Stimulated activated CD8-positive, alpha-beta memory T cell treated with anti-CD3 and anti-CD28 coated beads, Interleukin-7, amount 100 ng/mL, for 48 hours (primary cell): ENCODE measurements at places on chromosomes 4 and X.

DNA sequence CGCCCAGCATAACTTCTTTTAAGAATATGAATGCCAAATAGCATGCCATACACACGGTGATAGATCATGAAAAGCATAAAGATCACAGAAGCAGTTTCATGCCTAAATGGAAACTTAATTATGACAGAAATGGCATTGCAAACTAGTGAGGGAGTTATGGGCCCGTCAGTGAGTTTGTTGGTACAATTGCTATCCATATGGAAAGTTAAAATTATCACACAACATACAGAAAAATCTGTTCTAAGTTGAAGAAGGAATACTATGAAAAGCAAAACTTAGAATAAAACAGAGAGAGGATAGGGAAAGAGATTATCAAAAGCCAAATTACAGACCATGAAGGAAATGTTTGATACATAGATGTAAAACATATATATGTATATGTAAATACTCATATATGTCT lies 30.2 kb upstream of the RAP1GDS1 start:
- DNase-seq = no peak

- DNase-seq = no peak
Observed at GRCh38 chrX:82087699-82088098, 885.8 kb downstream of the SH3BGRL start.

- DNase-seq = no peak
Observed at GRCh38 chrX:118189628-118190027, 73.0 kb upstream of the KLHL13 start.

DNA sequence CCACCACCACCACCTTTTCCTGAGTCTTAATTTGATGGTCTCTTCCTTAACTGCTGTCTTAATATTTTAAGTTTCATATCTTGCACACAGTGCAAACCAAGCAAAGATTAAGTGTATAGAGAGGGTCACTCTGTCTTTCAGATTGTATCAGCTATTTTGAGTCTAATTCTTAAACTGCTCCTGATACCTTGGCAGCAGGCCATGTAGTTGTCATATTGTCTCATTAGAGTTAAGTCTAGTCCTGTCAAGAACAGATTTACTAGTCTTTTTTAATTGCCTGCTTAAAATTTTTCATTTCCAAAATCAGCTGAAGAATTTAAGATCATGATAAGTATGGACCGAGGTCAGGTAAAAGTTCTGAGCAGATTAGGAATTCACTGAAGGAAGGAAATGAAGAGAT lies 51.5 kb downstream of the FHIP1A start:
- DNase-seq = no peak

GRCh38 chr4:3177905-3178304 lies 71.1 kb upstream of the MSANTD1 start:
- no peak for DNase-seq

DNA sequence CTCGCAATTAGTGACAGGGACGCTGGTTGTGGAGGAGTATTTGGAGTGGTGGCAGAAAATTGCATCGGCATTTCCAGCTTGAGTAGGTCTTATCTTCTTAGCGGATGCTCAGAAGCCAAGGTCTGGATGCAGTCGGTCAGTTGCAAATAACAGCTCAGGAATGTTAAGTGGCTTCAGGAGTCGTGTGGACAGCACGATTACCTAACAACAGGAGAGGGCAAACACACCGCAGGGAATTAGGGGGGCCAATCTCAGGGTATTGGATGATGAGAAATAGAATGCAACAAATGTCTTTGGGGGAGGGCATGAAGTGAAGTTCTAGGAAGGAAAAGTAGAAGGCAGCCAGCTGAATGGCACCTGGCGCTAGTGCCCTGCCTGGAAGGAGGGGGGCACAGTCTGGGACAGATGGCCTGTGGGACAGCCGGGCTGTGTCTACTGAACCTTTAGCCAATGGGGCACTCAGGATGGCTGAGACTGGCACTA lies 11.8 kb downstream of the RASL11B start:
- DNase-seq = no peak

DNA sequence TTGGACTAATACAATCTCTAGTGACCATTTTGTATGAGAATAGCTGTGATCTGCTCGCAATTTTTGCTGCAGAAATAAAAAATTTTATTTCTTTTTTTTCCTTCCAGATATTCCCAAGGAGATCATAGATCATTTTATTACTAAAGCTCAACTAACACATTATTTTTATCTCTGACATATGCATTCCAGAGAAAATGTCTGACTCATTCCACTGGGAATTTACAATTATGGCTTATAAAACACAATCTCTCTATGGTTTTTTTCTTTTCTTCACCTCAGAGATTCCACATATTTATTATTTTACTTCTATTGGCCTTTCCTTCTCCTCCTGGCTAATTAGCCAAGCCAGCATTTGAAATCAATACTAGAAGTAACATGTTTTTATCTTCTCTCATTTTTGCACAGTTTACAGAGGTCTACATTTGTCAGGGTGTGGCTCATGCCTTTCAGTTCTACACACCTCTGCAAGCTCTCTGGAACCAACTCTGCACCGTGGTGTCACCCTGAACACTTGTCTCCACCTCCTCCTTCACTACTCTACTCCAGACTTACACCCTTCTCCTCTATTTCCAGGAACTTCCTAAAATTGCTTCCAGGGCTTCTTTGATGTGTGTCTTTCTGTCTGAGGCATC lies 59.8 kb upstream of the GPM6A start:
- DNase-seq = no peak

GRCh38 chrX:6184900-6185515 lies 43.7 kb downstream of the NLGN4X start:
- DNase-seq = no peak

DNA sequence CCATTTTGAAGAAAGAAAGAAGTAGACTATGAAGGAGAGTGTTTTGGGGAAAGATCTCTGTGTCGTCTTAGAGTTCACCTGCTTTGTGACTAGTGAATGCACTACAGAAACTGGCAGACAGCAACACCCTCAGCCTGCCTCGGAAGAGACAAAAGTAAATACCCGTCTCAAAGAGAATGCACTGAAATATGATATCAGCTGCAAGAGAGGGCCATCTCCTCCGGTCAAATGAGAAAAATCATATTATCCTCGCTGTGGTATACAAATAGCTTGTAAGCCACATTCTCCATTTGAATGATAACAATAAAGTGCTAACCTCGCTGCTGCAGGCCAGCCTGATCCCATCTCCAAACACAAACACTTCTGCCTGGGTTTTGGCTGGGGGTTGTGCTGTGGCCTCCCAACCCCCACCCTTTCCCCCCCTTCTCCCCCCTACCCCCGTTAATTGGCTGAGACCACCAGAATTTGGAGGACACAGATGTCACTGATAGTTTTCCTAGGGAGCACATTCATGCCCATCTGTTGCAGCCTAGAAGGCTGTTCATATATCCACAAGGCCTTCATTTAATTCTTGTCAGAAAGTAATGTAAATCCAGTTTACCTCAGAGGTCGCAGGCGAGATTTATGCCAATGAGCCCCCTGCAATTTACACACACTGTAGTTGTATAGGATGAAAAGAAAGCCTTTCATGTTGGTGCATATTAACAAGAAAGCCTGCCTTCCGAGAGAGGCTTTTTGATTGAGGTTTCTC lies 46.3 kb downstream of the ALPK1 start:
- no peak for DNase-seq

DNA sequence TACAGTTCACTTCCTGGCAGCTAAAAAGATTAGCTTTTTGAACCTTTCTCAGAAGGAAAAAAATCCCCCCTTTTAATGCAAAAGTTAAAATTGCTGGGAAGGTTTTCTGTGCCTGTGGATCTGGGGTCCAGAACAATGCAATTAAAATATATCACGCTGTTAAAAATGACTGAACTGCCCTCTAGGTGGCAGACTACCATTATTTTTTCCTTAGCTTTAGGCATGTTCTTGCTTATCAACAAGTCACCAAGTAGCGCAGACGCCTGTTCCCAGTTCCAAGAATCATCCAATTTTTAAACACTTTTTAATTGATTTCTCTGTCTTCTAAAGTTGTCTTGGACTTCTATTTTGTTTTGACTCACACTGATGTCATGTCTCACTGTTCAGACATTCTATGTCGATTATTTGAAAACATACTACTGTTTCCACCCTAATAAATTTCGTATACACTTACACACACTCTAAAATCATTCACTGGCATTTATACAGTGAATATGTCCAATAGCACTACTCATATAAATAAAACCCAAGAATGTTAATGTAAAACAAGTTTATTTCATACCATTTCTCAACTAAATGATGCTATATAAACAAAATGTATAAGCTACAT lies 661.6 kb downstream of the RAPGEF2 start:
- DNase-seq = no peak

- DNase-seq = no peak
Observed at GRCh38 chrX:47614618-47615017, 5.0 kb downstream of the SYN1 start.

- no peak for DNase-seq
Observed at GRCh38 chrX:137424679-137425078, 141.2 kb upstream of the ZIC3 start.

GRCh38 chrX:112190646-112191045 lies 108.1 kb upstream of the TRPC5 start:
- DNase-seq = no peak

- no peak for DNase-seq
Observed at GRCh38 chr4:67130411-67130810, 414.9 kb downstream of the CENPC start.

GRCh38 chr4:125827696-125828052 lies 512.9 kb downstream of the FAT4 start:
- DNase-seq = no peak

GRCh38 chr4:99234331-99235010 lies 15.4 kb upstream of the ADH6 start:
- no peak for DNase-seq

DNA sequence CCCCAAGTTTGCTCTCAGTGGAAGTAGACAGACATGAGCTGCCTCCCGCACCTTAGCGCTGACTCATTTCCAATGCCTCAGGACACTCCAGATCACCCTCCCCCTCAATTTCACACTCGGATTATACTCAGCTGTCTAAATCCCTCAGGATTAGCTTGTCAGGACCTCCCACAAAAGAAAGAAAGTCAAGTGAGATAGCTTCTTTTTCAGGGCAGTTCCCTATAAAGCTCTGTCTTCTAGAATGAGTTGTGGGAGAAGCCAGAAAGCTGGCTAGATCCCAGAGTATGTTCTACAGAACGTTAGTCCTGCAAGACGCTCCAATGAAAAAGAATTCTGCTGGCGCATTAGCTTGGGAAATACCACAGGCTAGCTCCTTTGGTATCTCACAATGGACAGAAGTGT lies 51.2 kb upstream of the MTNR1A start:
- no peak for DNase-seq

DNA sequence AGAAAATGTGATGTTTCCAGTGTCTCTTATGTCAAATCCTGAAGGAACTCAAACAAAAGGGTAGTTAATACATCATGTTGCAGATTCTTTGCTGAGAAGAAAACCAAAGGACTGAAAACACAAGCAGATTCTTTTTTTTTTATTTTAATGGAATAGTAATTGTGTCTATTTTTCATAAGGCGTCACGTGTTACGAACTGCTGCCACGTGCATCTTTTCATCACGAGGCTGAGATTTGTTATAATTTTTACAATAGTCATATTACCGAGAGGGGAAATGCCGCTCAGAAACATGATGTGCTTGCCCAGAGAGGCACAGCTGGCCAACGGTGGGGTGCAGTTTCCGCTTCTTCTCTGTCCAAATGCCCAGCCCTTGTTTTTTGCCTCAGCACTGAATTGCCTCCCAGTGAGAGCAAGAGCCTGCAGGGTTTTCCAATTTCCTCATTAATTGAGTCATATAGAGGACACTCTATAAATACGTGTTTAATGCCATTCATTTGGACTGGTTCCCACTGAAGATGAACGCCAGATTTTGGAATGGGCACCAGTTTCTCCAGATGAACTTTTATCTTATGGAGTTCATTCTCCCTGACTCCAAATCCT lies 225.3 kb downstream of the STK32B start:
- DNase-seq = no peak

DNA sequence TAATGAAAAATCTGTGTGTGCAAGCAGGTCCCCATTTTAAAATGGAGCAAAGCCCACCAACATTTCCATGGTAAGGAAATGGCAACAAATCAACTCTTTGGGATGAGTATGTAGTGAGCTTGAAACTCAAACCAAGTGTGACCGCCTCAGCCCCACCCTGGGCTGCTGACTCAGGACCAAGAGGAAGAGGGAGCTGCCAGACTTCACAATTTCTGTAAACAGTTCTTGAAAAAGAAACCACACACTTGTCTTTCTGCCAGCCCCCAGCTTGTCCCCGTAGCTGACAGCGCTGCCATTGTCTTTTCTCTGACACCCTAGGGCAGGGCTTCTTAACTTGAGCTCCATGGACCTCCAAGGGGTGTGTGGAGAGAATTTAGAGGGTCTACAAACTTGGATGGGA lies 10.3 kb downstream of the RTL5 start:
- no peak for DNase-seq

- no peak for DNase-seq
Observed at GRCh38 chrX:110145854-110146253, 142.9 kb downstream of the TMEM164 start.

- no peak for DNase-seq
Observed at GRCh38 chr4:119189638-119190037, 22.9 kb upstream of the USP53 start.

DNA sequence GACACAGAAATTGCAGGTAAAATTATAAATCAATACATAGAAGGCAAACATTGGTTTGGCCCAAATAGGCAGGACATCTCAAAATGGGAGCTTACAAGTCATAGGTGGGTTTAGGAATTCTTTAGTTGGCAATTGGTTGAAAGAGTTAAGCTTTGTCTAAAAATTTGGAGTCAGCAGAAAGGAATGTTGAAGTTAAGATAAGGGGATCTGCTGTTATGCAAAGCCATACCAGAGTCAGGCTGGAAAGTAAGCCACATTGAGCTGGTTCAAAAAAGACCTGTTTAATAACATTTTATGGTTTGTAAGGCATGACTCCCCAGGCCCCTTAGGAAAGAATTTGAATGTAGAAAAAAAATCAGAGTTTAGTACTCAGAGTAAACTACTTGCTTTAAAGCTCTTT lies 92.6 kb downstream of the IL13RA2 start:
- no peak for DNase-seq

- DNase-seq = no peak
Observed at GRCh38 chr4:16438986-16439385, 212.7 kb upstream of the TAPT1 start.

DNA sequence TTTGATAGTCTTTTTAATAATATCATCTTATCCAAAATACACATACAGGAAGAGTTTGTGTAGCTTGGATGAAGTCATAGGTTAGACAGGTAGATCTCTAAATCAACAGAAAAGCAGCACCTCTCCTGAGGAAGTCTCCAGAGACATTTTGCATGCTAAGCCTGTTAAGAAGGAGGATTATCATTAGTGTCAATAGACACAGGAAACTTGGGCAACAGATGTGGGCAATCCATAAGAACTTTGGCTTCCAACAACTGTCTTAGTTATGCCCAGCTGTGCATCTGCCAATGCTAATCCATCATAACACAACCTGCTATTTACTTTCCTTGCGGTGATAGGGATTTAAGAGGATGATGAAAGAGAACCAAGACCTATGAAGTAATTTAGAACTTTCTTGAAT lies 1052.6 kb downstream of the RPA4 start:
- no peak for DNase-seq

DNA sequence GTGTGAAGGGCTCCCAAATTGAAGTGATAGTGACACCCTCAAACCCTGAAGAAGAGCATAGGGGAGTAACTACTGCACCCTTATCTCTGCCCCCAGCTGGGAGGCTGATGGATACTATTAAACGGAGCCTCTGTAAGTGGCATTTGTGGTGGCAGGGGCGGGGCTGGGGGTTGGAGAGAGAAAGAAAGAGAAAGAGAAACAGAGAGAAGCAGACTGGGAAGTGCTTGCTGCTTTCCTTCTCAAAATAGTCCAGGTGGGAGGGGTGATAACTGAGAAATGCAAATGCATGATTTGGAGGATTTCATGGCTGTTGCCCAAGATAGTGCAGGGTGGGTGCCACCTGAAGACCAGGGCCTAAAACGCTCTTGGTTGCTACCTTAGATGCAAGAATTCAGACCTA lies 253.5 kb upstream of the GATB start:
- DNase-seq = no peak
